Stimulated activated CD4-positive, alpha-beta T cell treated with anti-CD3 and anti-CD28 coated beads, TNF-alpha, amount 100 ng/mL, for 1 hour (primary cell): ENCODE measurements at places on chromosomes 1 and 21.

DNA sequence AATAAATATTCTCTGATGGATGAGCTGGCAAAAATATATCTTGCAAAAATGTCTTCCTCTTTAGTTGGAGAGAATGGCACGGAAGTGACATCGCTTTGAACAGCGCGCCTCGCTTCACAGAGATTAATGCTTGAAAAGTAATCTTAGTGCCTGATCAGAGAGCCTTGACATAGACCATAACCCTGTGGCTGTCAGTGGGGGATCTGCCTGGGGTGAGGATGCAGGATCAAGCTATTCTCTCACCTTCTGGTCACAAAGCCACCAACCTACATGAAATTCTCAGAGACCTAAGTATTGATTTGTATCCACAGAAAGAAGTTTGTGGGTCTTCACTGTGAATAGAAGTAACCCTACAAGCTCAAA, 492.6 kb downstream of the LMO4 start:
- DNase-seq = no peak

DNA sequence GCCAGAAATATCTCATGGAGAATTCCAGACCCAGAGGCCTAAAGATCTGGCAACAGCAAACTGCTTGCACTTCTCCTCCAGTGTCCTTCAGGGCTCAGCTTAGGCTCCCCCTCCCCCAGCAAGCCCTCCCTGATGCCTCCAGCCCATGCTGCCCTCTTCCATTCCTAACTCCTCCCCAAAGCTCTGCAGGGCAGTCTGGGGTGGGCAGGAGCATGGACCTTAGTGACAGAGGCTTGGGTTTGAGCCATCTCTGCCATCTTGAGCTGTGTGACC, 436.8 kb downstream of the PTPRU start:
- DNase-seq = no peak

- no peak for DNase-seq
Measured at GRCh38 chr1:225754940-225755641, 22.5 kb upstream of the SRP9 start.

- DNase-seq = no peak
Measured at GRCh38 chr1:93426181-93426580, 21.7 kb upstream of the FNBP1L start.

- DNase-seq = no peak
Measured at GRCh38 chr1:176843352-176844297, 320.9 kb downstream of the ASTN1 start.

DNA sequence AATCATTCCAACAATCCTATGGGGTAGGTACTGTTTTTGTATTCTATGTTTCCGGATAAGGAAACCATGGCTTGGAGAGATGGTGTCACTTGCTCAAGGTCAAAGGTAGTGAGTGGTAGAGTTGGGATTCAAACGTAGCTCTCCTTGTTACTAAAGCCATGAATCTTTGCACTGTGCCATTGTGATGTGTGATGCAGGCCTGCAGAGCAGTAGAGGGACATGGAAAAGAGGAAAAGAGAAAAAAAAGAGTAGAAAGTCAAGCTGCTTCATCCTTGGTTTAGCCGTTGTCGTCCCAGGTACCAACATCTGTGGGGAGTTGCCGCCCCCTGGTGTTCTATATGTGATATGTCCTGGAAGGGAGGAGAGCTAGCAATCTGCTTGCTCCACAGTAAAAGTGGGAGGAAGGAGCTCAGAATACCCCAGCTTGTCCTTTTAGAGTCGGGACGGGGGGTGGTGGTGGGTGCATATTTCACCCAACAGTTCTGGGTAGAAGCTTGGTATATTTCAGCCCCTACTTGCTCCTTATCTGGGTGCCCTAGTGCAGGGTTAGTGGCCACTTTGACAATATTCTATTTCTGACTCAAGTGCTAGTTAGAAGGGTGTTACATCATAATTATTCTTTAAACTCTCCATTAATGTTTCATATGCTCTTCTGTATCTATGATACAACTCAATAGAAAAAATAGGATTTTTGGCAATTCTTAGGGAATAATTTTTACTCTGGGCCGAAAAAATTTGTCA, 98.4 kb downstream of the EBNA1BP2 start:
- DNase-seq = peak; percentile 65

DNA sequence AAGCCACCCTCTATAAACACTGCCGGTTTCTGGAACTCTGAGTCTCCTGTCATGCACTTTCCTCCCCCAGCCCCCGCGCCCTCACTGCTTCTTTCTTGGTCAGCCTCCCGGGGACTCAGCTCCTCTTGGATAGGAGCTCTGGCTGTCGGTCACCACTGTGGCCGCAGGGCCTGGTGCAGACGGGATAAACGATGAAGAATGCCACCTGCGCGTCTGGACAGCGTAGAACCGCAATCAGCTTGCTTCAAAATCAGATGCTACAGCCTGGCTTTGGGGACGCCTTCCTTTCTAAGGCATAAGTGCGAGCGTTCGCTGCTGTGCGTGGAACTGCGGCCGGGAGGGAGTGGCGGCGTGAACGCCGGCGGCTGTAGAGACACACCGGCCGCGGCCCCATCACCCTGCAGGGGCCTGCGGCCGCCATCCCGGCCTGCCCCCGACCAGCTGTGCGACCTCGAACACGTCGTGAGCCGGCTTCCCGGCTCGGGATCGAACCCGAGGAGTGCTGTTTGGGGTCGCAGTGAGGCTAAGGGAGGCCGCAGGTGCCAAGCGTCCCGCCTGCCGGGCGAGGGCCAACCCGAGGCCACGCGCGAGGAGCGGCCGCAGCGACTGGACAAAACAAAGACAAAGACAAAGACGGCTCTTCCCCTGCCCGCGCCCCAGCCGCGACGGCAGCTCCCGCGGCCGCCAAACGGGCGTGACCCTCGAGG, 688 bp downstream of the PTTG1IP start:
- DNase-seq = no peak

- no peak for DNase-seq
Measured at GRCh38 chr1:23345920-23346319, 1.8 kb upstream of the HNRNPR start.

DNA sequence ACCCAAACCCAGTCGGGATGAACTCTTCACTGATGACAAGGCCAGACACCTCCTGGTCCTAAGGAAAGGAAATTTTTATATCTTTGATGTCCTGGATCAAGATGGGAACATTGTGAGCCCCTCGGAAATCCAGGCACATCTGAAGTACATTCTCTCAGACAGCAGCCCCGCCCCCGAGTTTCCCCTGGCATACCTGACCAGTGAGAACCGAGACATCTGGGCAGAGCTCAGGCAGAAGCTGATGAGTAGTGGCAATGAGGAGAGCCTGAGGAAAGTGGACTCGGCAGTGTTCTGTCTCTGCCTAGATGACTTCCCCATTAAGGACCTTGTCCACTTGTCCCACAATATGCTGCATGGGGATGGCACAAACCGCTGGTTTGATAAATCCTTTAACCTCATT, 10.1 kb downstream of the CZIB start:
- no peak for DNase-seq

- DNase-seq = no peak
Measured at GRCh38 chr1:7614576-7615074, 156.5 kb upstream of the VAMP3 start.

- no peak for DNase-seq
Measured at GRCh38 chr1:213060836-213061235, 9.8 kb downstream of the RPS6KC1 start.

- no peak for DNase-seq
Measured at GRCh38 chr1:55286856-55287602, 71.9 kb upstream of the USP24 start.

GRCh38 chr1:211735208-211736170, 60.1 kb upstream of the NEK2 start:
- no peak for DNase-seq

DNA sequence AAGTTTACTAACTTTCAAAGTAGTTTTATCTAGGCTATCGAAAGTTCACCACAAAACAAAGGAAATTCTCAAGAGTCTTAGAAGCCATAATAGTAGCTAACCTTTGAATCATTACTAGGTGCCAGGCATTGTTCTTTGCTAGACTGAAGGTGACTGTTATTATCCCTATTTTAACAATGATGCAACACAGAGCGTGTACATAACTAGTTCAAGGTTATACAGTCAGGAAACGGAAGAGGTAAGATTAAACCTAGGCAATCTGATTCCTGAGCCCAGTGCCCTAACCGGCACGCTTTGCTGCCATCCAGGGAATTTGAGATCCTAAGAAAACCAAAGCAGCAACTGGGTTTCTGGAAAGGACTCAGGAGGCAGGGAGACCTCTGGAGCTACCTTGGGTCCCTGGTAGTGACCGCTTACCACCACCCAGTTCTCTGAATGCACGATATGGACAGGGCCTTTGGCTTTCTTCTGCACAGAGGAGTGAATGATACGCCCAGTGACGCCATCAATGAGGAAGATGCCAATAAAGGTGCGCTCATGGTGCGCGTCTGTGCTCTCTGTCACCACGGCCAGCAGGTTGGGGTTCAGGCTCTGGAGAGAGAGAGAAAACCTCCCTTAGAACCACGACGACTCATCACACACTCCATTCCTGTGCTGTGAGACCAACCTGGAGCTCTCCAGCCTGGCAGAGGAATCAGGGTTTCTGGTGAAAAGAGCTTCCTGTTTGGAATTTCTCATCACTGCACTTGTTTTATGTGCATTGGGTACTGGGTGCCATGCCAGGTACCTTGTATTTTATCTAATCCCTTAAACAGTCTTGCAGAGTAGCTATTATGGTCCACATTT, 13.1 kb upstream of the UBR4 start:
- DNase-seq = no peak
